ENCODE measurements at places on chromosomes 6 and 20.
A peak's percentile ranks its signal among the peaks of the same experiment; 100 is the strongest.

DNA sequence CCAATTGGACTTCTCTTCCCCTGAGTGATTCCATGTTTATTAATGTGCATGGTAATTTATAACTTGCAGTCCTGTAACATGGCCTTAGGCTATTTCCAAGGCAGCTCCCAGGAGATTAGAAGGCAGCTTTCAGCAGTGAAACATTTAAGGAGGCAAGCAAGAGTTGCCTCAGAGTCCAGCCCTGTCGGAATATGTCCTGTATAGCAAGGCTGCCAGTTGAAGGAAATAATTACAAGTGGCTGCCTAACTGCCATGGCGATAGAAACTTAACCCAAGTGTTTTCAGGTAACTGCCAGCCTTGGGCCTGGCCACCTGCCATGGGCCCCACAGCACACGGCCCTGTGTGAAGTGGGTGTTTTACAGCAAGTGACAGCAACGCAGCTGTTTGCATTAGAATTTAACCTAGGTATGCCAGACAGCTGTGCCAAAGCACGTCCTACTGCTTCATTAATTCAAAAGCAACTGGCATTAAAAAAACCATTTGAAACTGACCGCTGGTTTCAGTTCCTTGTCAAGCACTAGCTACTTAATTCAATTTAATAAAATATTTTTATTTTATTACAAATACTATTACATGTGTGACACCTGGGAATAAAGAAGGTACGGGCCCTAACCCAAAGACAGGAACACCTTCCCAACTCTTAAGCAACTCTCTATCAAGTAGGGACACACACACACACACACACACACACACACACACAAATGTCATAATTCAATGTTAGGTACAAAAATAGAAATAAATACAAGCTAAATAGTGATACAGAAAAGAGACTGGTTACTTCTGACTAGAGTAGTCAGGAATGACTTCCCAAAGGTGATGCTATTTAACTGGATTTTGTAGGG, 151.8 kb upstream of the HEY2 start:
- DNase-seq: peak; percentile 81

- no peak for DNase-seq
Observed at GRCh38 chr20:36206068-36206467, 30.2 kb upstream of the AAR2 start.

GRCh38 chr20:57808264-57809070, 98.7 kb upstream of the PMEPA1 start:
- DNase-seq: no peak

- DNase-seq: peak; percentile 40
Observed at GRCh38 chr6:109079981-109080380, 14.7 kb downstream of the SESN1 start.

DNA sequence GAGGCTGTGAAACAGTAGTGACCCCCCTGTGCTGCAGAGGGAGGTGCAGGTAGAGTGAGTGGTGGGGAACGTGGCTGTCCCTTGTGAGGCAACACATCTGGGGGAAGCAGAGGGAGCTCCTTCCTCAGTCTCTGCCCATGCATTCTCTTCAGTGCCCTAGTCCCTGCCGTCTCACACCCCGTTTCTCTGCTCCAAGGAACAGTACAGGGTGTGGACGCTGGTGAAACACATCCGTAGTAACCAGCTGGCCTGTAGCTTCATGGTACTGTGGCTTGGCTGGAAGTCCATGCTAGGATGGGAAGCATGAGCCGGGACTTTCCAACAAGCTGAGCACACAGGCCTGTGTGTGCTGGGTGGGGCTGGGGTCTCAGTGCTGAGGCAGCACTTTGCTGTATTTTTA, 25.4 kb upstream of the CST3 start:
- DNase-seq: no peak

DNA sequence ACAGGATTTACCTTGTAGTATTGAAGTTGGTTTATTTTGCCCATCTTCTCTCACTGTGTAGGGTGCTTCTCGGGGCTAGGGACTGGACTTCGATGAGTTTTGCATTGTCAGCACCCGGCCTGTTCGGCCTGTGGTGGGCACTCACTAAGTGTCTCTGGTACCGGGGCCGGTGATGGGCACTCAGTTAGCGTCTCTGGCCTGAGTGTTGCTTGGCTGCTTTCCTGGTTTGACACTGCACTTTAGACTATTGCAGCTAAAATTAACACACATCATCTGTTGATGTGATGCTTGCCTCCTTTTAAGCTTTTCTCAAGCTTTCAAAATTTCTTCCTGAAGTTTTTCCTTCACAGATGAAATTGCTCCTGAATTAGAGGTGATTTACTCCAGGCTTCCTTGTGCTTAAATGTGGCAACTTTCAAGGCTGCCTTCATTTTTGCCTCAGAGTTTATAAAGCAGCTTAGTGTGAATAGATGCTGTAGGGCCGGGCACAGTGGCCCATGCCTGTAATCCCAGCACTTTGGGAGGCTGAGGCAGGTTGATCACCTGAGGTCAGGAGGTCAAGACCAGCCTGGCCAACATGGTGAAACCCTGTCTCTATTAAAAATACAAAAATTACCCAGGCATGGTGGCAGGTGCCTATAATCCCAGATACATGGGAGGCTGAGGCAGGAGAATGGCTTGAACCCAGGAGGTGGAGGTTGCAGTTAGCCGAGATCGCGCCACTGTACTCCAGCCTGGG, 41.7 kb upstream of the TULP4 start:
- no peak for DNase-seq

DNA sequence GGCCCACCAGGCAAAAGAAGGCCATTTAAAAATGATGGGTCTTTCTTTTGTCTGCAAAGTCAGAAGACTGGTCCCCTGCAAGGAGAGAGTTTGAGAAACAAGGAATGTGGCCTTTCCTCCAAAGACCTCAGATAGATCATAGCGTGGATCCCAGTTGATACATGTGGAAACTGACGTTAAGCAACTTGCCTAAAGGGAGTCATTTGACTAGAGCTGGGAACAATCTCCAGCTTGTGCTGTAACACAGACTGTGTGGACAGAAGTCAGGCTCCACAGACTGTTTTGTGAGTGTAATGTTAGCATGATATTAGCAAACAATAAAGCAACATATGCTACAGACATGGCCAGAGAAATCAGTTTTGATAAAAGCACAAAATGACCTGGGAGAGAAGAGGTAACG, 140.4 kb upstream of the CITED2 start:
- DNase-seq: no peak

- peak; percentile 78 for DNase-seq
Observed at GRCh38 chr20:35307666-35308653, 15.7 kb upstream of the FAM83C start.

- no peak for DNase-seq
Observed at GRCh38 chr20:50272030-50272723, 81.5 kb downstream of the CEBPB start.

DNA sequence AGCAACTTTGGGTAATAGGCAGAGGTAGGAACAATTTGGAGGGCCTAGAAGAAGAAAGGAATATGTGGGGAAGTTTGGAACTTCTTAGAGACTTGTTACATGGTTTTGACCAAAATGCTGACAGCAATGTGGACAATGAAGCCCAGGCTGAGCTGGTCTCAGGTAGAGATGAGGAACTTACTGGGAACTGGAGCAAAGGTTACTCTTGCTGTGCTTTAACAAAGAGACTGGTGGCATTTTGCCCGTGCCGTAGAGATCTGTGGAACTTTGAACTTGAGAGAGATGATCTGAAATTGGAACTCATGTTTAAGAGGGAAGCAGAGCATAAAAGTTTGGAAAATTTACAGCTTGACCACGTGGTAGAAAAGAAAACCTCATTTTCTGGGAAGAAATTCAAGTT, 28.3 kb upstream of the TMEM200A start:
- DNase-seq: no peak

GRCh38 chr6:84908304-84908904, 144.0 kb upstream of the TBX18 start:
- no peak for DNase-seq

GRCh38 chr6:16415677-16416076, 177.3 kb downstream of the GMPR start:
- DNase-seq: no peak

GRCh38 chr6:131572686-131573415, at the start of gene ARG1:
Gene ARG1, plus strand, starts transcription at chr6:131573226. Its CDS starts 57 bp downstream, at chr6:131573283.
- no peak for DNase-seq

DNA sequence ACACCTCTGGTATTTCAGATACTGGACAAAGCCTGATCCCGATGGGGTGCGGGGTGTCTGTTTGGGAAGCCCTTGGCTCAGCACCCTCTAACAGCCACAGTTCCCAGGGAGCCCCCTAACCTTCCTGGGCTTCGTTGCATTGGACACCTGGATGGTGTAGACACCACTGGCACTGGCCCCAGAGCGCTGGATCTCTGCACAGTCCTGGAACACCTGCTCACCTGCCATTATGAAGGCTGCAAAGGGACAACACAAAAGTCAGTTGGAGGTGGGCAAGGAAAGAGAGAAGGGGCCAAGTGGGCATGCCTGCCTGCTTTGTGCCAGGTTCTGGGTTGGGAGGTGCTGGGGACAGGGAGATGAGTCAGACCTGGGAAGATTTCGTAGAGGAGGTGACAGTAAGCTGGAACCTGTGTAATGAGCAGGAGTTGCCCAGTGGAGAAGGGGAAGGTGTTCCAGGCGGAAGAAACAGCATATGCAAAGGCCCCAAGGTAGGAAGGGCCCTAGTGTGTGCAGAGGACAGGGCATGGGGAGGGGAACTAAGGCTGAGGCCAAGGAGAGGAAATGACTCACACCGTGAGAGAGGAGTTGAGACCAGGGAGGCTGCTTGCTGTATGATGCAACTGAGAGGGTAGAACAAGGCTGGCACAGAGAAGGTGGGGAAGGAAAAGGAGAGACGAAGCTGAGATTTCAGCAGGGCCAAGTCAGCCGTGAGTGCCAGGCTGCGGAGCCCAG, 34.9 kb downstream of the ANGPT4 start:
- DNase-seq: no peak

- DNase-seq: no peak
Observed at GRCh38 chr6:95286874-95287273, 290.5 kb upstream of the MANEA start.

DNA sequence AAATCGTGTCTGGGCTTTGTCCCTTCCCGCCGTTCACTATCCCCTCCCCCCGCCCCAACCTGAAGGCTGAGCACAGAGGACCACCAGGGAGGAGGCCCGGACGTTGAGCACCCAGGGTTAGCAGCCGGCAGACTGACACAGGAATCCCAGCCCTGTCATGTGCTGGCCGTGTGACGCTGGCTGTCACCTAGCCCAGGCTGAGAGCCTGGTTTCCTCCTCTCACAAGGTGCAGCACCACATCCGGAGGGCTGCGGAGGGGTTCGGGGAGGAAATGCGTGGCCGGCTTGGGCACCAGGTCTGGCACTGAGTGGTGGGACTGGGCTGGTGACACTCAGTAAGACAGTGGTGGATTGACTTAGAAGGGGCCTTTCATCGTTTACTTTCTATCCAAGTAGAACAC, 4.6 kb upstream of the LSM14B start:
- DNase-seq: peak; percentile 18

DNA sequence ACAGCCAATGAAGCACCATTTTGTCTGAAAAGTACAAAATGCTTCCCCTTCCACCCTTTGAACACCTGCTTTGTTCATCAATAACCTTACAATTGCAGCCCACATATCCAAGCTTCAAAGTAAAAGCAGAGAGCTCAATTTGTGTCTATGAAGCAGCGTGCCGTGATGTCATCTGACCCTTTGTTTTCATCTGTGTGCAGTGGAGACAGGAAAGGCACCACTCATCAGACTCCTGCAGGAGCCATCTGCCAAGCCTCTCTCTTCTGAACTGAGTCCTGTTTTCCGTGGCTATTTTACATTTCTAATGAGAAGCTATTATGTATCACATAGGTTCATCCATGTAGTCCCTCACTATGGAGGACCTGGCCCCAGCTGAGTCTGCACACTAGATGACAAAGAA, 7.5 kb upstream of the LY86 start:
- DNase-seq: no peak

DNA sequence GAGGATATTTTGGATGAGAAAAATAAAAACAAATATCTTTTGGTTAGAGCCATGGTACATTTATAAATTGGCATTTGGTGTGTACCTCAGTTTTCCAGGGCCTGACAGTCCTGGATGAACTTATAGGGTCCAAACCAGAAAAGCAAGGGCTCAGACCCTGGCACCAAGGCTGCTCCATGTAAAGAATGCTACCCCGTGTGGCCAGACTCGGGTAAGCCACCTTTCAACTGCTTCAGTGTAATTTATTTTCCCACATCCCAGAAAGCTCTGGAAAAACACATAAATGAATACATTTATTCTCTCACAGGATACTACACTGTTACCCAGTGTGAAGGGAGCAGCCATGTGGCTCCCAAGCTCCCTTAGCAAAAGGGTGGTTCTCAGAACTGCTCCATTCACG, 13.8 kb downstream of the MRPL14 start:
- DNase-seq: no peak

DNA sequence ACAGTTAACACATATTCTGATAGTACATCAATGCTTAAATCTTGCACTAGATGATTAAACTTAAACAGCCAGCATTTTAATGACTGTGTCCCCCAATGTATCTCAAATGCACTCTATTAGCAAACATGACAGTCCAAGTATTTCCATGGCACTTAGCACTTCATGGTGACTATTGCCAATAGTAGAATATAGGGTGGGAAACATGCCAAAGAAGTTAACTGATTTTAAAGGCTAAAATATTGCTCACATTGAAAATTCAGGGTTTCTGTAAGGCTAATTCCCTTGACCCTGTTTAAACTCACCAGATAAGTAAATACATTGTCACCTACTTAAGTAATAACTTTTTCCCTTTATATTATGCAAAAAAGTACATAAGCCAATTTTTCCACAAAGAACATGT, 266.9 kb downstream of the TBC1D32 start:
- DNase-seq: no peak

GRCh38 chr6:156513504-156513903, 263.7 kb upstream of the ARID1B start:
- DNase-seq: peak; percentile 6

DNA sequence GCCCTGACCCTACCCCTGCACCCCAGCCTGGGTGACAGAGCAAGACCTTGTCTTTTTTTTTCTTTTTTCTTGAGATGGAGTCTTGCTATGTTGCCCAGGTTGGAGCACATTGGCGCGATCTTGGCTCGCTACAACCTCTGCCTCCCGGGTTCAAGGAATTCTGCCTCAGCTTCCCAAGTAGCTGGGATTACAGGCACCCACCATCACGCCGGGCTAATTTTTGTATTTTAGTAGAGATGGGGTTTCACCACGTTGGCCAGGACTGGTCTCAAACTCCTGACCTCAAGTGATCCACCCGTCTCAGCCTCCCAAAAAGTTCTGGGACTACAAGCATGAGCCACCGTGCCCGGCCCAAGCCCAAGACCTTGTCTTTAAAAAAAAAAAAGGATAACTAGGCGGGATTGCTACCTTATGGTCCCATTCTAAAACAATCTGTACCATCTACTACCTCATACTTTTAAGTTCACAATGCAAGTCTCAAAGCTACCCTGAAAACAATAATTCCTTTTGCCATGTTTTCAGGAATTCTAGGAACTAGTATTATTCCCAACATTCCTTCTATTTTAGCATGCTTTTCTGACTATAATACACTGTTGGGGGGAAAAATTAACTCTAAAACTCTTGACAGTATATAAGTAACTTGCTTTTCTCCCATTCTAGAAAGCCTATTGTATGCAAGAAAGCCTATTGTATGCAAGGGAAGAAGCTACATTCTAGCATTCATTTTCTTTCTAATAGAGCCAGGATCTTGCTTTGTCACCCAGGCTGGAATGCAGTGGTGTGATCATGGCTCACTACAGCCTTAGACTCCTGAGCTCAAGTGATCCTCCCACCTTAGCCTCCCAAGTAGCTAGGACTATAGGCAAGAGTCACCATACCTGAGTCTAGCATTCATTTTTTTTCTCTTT, 6.6 kb downstream of the TUBB start:
- DNase-seq: no peak

GRCh38 chr20:9103955-9104354, 35.1 kb downstream of the PLCB4 start:
- no peak for DNase-seq
